ENCODE measurements at places on chromosomes 11 and 22.

GRCh38 chr11:36510594-36510942, 496 bp upstream of the TRAF6 start:
- DNase-seq = no peak

DNA sequence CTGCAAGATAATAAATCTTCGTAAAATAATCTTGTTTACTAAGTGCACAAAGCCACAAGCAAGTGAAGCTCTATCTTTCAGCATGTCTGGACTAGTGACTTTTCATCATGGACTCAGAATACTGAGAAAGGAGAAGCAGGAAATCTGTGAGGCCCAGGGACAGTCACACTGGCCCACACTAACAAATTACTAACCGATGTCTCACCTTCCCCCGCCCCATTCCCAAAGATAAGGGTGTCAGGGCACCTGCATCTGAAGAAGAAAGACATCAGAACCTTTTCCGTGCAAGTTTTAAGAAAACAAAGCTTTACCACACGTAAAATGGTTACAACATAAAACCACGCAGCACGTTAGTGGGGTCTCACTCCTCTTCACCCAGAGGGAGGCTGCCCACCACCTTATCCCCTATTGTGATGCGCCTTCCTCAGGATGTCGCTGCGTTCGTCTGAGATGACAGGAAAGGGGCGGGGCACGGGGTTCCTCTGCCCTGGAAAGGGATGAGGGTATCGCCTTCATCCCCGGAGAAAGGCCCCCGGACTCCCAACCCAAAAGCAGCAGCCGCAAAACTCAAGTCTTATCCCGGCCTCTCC, 616 bp downstream of the BTBD10 start:
- peak; percentile 24 for DNase-seq

- DNase-seq = no peak
These were observed 6.9 kb upstream of the PHRF1 start for GRCh38 chr11:569158-569885.

DNA sequence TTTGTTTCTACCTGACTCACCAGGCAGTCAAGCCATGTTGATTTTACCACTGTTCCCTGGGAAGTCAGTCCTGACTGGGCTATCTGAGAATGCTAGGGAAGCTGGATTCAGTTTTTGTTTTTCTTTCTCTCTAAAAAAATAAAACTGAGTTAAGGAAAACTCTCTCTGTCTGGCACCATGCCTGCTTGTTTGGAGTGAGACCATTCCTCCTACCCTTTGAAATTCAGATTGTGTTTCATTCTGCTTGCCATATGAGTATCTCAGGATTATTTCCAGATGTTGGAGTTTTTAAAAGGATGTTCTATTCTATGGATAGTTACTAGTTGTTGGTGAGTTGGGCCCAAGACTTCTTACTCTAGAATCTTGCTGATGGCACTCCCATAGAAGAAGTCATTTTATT, 1917.0 kb downstream of the LRRC4C start:
- no peak for DNase-seq

DNA sequence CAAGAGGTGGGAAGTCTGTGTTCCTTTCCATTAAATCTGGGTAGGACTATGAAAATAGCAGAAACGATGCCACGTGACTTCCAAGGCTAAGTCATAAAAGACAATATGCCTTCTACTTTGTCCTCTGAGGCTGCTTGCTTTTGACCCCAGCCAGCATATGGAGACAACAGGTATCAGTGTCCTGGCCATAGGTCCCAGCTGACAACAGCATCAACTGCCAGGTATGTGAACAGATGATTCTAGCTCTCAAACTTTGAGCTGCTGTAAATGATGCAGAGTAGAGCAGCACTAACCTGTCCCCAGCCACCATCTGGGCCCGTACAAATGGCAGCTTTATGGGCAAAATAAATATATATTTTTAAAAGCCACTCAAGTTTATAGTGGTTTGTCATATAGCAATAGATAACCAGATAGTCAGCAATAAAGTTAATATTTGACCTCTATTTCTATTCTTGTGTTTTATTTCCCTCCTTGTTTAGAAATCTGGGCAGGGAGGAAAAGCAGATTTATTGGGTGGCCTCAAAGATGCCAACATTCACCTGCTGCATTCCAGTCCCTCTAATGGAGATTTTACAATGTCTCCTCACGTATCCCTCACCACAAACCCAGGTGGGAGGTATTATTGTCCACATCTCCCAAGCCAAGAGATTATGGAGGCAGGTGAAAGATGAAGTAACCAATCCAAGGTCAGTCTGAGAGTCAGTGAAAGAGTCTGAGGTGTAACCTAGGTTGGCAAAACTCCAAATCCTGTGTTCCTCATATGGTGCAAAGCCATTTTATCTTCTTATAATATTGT, 209.6 kb upstream of the LARGE1 start:
- DNase-seq = no peak

GRCh38 chr22:48393041-48393370, 1434.7 kb downstream of the BRD1 start:
- no peak for DNase-seq

DNA sequence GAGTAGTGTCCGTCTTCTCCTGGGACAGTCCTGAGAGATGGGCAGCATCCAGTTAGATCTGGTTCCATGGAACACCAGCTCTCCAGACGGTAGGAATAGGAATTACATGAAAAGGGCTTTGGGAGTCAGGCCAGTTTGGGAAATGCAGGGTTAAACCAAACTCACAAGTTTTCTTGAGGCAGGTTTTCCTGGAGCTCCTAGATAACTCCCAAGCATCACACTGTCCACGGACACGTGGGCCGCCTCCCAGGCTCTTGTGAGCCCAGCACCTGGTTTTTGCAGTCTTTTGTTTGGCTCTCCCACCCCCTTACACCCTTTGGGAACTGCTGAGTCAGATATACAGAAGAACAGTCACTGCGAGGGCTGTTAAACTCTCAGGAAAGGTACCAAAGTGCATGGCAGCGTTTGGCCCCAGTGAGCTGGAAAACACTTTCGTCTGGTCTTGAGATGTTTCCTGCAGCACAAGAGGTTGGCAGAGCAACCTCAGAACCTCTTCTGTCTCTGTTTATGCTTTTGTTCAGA, 90.0 kb downstream of the BCR start:
- DNase-seq = no peak

DNA sequence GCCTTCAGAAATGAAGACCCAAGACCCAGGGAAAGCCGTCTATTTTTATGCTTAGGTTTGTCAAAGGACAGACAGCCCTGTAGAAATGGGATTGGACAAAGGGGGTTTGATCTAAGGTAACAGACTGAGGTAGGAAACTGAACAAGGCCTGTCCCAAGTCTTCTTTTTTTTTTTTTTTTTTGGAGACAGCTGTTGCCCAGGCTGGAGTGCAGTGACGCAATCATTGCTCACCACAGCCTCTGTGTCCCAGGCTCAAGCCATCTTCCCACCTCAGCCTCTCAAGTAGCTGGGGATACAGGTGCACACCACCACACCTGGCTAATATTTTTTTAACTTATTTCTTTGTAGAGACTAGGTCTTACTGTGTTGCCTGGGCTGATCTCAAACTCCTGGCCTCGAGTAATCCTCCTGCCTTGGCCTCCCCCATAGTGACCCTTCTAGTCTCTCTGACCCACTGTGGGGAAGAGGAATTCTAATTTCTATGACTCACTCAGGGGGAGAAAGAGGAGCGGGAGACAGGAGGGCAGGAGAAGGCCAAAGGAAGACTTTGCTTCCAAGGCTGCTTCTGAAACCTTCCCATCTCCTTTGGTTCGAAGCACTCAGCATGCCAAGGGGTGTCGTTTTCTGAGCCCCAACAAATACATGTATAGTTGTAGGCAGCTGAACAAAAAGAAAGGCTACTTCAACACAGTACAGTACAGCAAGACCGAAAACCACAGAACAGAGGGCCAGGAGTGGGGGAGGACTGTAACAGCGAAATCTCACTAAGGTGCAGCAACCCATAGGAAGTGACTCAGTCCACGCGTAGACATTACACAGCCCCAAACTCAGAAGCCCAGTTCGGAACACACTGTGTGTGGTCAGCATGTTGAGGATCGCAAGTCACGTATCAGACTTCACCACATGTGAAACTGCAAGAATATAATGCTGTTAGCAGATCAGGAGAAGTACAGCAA, 872 bp downstream of the TMA7B start:
- no peak for DNase-seq

- DNase-seq = no peak
These were observed 388.4 kb upstream of the DDI1 start for GRCh38 chr11:103648054-103648453.

GRCh38 chr22:26656891-26657851, at the start of gene MIAT:
MIAT (plus strand) TSS chr22:26657588.
- DNase-seq = no peak

GRCh38 chr11:67195971-67196456, 70.3 kb upstream of the GRK2 start:
- DNase-seq = no peak

DNA sequence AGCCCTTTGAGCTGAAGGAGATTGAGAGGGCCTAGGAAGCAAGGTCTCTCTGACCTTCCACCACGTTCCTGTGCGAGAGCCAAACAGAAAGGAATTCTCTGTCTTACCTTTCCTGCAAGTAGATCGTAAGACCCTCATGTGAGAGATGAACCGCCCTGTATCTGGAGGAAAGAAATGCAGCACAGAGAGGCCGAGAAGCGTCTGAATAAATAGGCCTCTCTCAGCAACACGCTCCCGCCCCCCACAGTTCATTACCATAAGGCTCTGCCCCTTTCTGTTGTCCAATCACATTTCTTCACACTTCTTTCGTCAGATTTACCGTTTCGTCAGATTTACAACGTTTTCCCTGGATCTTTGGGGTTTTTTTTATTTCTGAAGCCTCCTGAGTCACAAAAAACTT, 90.3 kb downstream of the BLID start:
- no peak for DNase-seq

DNA sequence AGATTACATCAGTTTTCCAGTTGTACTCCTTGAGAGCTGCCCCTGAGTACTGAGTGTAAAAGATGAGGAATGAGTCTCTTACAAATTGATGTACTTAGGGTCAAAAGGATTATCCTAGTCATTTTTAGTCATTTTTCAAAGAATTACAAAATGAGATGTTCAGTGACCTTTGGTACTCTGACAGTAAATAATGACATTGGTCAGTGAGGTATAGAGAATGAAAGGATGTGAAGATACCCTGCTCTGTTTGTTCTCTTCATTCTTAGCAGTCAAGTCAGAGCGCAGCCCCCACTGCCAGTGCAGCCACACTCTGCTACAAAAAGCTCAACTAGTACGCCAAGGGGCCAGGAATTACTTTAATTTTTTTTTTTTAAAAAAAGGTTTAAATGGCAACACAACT, 4.1 kb upstream of the ESAM start:
- DNase-seq = no peak

DNA sequence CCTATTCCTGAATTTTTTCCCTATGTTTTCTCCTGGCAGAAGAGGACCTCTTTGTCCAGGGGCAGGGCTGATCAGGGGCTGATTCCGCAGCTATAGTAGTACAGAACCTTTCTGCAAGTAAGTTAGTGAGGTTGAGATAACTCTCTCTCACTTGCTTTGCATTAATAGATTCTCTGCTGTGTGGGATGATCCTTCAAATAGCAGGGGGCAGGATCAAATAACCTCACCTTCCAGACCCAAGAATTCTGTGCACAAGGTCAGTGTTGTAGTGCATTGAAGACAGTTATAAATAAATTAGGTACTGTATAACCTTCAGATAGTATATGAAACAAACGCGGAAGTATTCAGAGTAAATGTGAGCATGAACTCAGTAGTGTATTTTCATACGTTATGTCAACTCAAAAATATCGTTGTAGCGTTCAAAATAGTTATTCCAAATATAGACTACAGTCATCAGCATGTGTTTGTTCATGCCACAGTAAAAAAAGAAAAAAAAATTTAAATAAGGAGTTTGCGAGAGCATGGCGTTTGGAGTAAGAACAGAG, 278 bp downstream of the MMP26 start:
- DNase-seq = no peak

GRCh38 chr11:66454828-66455227, 11.9 kb upstream of the PELI3 start:
- no peak for DNase-seq

- DNase-seq = peak; percentile 99
These were observed 26.8 kb downstream of the RPL3 start for GRCh38 chr22:39292561-39293074.

All from cardiac muscle cell (in vitro differentiated cells and primary cell).